LHCN-M2 (cell line): ENCODE measurements at places on chromosomes 7 and 10. TPM values are rescaled to one million over a fixed set of nuclear protein-coding genes. Genes with fewer than 3 reads are reported as not detected.

Gene HOXA1
- 3.7 and 5.9 TPM in 2 replicates for total RNA-seq

Gene PRKCQ
- not detected in 2 replicates for total RNA-seq

Gene PTPRN2
- total RNA-seq: 0.11 TPM in 1 of 2 replicates, not detected in the other

Gene SOSTDC1
- not detected in 2 replicates for total RNA-seq

Gene LIPM
- total RNA-seq: not detected in 2 replicates

Gene EGR2
- total RNA-seq: 0.13 and 0.46 TPM in 2 replicates
